HCEC 1CT (cell line): ENCODE measurements at places on chromosomes 7 and 10.

GRCh38 chr7:139095194-139095659 is 14.3 kb downstream of the ZC3HAV1 start:
- DNase-seq = no peak

GRCh38 chr10:86085686-86086085 is 280.9 kb downstream of the GRID1 start:
- DNase-seq = no peak

DNA sequence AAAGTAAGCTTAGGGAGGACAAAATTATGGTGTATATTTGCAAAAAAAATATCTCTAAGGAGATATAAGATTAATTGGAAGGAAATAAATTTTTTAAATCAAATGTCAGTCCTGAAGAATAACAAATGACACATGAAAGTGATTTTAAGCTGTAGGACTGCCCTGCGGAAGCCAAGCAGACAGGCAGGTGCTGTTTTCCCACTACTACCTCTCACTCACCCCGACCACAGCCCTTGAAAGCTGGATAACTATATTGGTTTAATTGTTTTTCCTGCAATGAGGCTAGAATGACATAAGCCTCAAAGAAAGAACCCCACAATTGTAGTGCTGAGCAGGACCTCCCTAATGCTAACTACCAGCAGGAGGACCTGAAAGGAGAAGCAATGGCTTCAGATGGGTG is 68.6 kb upstream of the VIPR2 start:
- DNase-seq = no peak

GRCh38 chr10:35639021-35639727 is 2.9 kb downstream of the FZD8 start:
- DNase-seq = no peak

DNA sequence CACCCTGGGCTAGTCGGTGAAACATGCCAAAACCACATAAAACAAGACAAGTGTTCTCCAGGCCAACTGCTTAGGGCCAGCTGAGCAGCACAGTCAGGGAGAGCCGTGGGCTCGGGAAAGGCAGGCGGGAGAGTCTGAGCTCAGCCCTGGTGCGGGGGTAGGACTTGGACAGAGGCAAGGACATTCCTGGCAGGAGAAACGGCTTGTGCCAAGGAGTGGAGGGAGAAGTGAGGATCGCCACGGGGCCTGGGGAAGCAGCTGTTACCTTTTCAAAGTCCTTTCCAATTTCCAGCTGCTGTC is 4.2 kb downstream of the ELN start:
- DNase-seq = peak; percentile 12

GRCh38 chr10:97203220-97203619 is 17.5 kb upstream of the SLIT1 start:
- DNase-seq = no peak

DNA sequence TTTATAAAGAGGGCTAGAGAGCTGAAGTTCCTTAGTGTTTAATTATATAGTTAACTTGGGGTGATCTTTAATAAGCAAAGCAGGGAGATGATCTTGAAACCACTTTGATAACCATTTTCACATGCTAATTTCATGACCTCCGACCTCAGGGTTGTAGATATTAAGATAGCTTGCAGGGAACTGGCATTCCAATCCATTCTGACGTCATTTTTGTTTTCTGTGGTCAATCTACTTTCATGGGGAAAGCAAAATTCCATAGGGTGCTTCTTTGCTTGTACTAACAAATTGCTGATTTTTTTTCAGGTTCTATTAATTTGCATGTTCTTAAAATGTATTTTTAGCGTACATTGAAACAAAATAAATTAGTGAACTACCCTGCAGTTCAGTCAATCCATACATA is 139.3 kb downstream of the CDCA7L start:
- DNase-seq = no peak
